ENCODE measurements at places on chromosomes 6 and 20.

- no peak for DNase-seq
Observed at GRCh38 chr20:8449123-8449522, 317.1 kb downstream of the PLCB1 start.

DNA sequence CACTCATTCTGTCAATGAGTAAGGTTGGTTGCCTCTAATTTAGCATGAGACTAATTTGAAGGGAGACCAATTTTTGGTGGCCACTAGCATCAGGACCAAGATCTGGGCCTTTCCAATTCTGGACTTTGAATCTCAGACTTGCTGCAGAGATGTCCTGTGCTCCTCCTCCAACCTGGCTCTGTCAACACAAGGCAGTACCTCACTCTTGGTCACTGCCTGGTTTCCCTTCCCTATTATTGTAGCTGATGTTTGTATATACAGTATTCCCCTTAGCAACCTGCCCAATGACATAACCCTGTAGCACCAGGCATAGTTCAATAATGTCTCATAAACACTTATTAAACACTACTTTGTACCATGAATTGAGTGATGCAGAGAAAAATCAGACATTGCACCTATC, 50.4 kb downstream of the UNC5CL start:
- DNase-seq, result no peak

DNA sequence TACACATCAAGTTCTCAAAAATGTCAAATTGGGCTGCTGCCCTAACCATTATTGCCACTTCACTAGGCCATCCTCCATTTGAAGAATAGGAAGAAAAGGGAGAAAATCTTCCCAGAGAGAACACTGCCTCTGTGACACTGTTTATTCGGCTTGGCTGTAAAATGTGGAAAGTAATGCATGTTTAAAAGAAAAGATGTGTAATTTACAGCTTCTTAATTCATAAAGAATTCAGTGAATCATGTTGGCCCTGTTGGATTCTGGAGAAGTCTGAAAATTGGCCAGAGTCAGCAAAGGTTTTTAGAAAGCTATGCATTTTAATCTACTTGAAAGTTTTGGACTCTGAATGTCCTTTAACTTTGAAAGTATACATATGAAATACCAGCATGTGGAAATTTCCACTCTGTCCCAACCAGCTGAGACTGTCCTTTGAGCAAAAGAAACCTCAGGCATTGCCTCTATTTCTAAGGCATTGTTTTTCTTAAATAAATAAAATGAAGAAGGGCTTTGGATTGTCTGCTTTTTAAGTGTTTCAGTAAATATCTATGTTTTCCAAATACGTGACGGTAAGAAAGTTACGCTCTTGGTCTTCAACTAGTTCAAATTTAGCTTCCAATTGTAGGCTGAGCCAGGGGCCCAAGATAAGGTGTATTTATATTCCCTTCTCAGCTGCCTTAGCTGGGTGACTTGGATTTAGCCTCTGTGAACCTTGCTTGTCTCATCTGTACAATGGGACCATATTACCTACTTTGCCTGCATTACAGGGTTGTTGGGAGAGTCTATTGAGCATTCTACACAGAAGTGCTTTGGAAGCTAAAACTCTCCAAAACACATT, 222.2 kb downstream of the UST start:
- DNase-seq, result no peak

DNA sequence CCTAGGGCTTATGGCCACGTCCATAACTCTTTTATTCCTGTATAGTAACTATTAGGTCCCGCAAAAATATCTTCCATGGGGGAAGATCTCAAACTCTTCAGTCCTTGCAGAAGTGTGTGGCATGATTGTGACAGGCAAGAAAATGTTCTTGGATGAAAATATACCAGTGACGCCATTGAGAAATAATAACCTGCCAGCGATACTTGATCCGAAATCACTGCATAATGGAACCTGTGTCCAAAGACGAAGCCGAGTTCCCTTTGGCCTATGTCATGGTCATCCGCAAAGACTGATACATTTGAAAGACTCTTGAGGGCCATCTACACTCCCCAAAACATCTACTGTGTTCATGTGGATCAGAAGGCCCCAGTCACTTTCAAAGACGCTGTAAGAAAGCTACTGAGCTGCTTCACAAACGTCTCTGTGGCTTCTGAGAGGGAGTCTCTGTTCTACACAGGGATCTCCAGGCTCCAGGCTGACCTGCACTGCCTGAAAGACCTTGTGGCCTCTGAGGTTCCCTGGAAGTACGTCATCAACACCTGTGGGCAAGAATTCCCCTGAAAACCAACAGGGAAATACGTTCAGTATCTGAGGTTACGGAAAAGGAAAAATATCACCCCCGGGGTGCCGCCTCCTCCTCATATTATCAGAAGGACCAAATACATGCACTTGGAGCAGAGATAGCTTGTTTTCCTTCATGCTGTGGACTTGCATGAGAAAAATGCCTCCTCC, 6.9 kb upstream of the GCNT2 start:
- no peak for DNase-seq

DNA sequence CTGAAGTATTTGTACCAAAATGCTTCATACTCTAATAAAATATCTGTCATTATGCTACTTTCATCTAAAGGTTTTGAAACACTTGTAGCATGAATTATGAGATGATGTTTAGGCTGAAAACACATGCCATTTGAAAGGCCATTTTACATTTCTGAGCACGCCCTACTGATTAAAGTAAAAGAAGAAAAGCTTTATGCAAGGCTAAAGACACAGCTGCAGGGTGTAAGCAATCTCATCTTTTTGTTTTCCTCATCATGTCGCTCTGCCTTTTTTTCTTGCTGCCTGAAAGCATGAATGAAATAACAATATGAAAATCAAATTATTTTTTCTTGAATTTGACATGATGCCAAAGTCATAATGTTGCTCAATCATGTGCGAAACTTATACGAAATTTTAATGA, 148.6 kb upstream of the ARG1 start:
- no peak for DNase-seq

- no peak for DNase-seq
Observed at GRCh38 chr20:7038029-7038428, 270.5 kb downstream of the BMP2 start.

GRCh38 chr6:9485992-9486391, 928.9 kb downstream of the TFAP2A start:
- DNase-seq, result no peak

DNA sequence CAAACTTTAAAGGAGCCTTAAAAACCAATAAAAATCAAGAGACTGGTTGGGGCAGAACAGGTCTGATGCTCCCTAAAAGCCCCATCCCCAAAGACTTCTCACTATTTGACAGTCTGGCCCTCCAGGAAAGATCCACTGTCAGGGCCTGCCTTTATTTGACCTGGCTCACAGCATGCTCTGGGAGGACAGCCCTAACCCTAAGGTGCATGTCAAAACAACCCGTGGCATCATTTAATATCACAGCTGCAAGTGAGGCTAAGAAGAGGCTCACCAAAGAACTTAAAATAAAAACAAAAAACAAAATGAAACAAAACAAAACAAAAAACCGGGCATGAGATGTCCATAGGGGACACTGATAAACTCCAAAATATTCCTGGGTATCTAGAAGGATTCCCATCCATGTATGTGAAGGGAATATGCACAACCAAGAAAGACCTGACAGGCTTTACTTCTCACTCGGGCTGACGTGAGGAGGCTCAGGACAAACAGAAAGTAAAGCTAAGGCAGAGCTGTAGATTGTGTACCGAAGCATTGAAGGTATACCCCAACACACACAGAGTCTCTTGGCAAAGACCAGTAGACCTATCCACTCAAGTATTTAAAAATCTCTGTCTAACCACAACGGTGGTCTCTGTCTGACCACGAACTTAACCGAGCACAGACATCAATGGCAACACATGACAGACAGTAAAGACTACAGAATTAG, 57.3 kb downstream of the AHI1 start:
- DNase-seq, result no peak

DNA sequence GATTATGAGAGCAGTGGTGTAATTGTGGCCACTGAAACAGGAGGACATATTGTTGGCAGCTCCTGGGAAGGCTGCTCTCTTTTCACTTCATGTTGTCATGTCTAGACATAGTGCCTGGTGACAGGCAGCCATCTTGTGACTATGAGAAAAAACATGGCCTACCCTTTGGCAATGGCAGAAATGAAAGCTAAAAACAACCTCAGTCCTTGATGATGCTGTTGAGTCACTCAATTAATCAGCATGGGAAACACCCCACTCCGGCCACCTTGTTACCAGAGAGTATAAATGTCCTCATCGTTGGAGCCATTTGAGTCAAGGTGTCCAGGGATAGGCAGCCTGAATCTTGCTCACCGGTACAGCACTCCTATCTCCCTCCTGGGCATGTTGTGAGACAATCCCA, 31.2 kb upstream of the HMGA1 start:
- DNase-seq, result no peak

GRCh38 chr6:117740605-117741004, 65.3 kb downstream of the NUS1 start:
- no peak for DNase-seq

GRCh38 chr6:89120371-89120770, 2.5 kb upstream of the SRSF12 start:
- no peak for DNase-seq

GRCh38 chr6:33390767-33391277, 801 bp upstream of the KIFC1 start:
- DNase-seq, result no peak

DNA sequence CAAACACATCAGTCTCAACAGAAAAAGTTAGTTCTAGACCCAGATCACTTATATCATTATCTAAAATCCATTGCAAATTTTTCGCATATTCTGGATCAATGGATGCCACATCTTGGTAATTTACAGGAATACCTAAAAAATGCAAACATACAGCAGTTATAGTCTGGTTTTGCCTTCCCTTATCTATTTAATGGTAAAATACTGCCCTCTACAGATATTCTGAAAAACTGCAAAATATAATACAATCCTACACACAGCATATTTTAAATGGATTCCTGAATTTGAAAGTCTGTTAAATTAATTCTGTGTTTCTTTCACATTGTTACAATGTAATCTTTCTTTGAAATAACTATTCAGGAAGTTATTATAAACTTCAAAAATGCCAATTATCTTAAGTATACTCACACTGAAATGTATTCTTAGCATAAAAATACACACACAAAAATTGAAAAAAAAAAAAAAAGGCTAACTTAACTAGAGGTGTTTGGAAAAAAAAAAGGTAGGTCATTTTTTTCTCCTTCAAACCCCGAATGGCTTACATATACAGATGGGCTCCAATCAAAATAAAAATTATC, 88.4 kb downstream of the HACE1 start:
- no peak for DNase-seq

DNA sequence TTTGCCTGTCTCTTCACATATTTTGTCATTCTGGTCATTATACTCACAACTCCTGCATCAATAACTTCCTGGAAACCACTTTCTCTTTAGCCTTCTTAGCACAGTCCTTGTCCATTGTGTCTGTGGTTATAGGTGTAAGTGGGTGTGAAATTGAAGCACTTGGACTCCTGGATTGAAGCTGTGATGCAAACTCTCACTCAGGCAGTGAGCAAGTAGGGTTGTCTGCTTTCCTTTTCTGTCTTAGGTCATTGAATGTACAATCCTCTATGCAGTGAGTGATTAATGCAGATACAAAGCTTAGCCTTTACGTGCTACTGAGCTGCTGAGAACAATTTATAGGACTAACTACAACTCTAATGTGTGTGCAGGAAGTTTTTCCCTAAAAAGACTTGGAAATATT, 54.8 kb downstream of the ADGRB3 start:
- DNase-seq, result no peak

- DNase-seq, result no peak
Observed at GRCh38 chr20:24045621-24046318, 57.2 kb upstream of the GGTLC1 start.

DNA sequence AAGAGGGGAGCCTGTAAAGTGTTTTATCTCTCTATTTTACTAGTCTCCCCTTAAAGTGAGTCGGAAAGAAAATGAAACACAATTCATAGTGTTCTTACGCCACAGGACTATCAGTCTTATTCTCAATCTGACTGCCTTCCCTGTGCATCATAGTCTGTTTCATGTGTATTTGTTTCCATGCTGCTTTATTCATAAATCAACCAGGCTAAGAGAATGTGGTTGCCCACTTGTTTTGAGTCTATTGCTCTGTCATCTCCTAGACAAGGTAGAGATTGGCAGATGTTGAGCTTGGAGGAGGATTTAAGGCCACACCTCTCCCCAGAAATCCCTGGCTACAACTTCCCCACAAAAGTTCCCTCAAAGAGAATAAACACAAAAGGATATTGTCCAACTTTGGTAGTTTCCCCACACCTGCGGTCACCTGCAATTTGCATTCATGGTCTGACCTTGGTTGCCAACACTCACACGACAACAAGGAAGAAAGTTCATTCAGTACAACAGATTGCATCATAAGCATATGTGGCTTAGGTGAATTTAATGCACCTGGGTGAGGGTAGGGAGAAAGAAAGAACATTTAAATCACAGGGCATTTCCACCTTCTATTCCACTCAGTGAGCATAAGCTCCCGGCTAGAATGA, 167.1 kb upstream of the FBXL4 start:
- DNase-seq, result no peak

DNA sequence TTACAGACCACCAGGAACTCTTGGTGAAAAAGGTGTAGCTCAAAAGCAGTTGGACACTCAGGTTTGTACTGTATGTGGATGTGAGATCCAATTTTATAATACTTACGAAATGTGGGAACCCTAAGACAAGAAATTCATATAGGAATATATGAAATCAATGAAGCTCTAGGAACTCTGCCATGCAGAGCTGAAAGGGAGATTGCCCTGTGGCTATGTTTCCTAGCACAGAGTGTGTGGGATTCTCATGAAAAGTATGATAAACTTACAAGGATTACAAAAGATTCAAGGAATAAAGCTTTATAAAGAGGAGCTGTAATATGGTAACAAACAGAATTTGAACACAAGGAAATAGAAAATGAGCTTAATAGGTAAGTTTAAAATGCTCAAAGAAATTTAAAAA, 205.7 kb upstream of the FAM83B start:
- DNase-seq, result no peak
